ENCODE measurements at places on chromosomes 4 and X.

DNA sequence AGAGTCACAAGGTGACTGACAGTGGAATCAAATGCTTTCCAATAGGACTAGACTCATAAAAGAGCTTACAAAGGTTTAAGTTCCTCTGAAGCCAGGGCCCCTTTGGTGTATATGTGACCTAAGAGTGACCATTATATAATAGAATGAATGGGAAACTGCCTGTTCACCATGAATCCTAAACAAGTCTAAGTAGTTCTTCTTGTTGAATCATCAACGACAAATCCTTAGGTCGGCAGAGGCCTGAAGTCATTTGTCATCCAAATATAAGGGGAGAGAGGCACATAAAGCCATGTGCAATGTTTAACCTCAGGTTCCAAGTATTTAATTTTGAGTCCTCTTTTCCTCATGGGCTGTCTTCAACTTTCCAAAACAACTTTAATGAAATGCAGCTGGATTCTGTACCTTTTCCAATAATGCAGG, 122.4 kb downstream of the RASL11B start:
- no peak for DNase-seq

GRCh38 chr4:110197529-110198042, 829 bp downstream of the ELOVL6 start:
- DNase-seq, result no peak

DNA sequence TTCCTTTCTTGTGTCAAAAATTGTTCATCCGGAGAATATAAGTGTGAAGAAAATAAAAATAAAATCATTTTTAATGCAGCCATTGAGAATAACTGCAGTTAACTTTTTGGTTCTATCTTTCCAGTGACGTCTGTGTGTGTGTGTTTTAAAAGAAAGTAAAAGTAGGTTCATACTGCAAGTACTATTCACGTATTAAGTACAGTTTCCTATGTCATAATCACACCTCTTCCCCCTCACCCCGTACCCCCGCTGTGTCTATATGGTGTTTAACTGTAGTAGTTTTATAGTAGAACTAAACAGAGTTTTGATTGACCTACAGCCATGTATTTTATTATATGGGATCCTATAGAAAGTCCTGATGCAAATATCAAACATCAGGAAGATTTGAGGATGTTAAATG, 78.5 kb upstream of the CLCN4 start:
- DNase-seq, result no peak

DNA sequence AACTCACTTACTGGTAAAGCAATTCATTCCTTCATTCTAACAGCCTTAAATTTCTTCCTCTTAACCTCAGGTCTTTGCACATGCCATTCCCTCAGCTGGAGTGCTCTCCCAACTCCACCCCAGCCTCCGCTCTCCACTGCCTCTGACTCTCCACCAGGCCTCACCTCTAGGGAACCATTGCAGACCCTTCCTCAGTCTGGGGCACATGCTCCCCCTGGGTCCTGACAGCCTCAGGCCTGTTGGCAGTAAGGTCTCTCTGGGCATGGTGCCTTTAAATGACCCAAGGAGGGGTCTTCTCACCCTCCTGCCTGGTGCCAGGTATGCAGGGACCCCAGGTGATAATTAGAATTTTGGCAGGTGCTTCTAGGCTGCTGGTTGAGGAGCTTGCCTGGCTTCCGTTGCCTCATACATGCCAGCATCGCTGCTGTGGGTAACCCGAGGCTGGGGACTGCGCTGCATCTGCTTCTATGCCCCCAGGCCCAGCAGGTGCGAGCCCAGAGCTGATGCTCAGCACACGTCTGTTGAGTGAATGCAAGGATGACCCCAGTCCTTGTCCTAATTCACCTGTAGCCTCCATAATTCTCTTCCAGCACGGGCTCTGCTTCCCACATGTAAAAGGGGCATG, 27.5 kb upstream of the GPR78 start:
- no peak for DNase-seq

DNA sequence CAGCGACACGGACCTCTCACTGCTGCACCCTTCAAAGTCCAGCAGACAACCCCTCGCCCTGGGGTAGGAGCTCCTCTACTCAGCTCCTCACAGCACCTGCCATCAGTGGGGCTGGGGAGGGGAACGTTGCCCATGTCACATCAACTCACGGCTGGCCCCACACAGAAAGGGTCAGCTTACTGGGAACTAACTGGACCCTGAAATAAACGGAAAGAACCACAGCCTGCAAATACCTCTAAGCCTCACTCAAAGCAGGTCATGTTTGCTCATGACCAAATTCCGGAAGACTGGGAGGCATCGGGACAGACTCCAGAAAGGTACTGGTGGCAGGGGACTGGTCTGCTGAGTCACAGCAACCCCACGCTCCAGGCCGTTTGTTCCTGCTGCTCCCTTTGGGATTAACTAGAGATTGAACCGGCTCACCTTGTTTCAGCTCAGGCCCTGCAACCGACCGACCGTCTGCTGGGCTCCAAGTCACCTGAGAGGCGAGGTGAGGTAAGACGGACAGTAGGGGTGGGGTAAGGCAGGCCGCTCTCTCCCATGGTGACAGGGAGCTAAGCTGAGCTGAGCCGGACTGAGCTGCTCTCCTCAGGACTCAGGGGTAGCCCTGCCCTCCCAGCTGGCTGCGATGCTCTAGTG, 5.6 kb downstream of the G6PD start:
- DNase-seq, result no peak

GRCh38 chr4:98706200-98706813, 47.9 kb upstream of the TSPAN5 start:
- no peak for DNase-seq

DNA sequence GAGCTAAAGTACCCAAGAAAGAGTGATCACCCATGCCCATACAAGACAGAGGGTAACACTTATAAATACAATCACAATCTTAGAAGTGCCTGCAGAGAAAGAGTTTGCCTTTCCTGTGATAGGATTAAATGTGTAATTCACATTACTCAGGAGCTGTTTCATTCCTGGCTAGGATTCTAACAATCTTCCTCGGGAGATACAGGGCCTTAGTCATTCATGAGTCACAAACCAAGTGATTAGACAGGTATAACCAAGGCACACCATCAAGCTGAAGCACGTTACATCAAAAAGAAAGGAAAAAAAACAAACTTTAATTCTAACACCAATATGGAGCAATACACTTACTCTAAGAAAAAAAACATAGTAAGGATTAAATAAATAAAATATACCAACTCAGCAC, 14.9 kb downstream of the ABCG2 start:
- DNase-seq, result peak; percentile 29
